Smooth muscle cell of the umbilical artery (primary cell): ENCODE measurements at places on chromosomes 2 and 18. TPM values are rescaled to one million over a fixed set of nuclear protein-coding genes. Genes with fewer than 3 reads are reported as not detected.

The GALNT14 gene
- total RNA-seq = under 0.01 and 2.3 TPM in 2 replicates

The PAX8 gene
- 0.30 and 0.65 TPM in 2 replicates for total RNA-seq

The RAB10 gene
- total RNA-seq = 115 and 204 TPM in 2 replicates

The MLPH gene
- total RNA-seq = 11.6 and 50.9 TPM in 2 replicates

The HOXD11 gene
- total RNA-seq = 7.8 and 15.7 TPM in 2 replicates
